Placental pericyte (primary cell): ENCODE measurements at places on chromosomes 4 and X. TPM values are rescaled to one million over a fixed set of nuclear protein-coding genes. Genes with fewer than 3 reads are reported as not detected.

The MAGEA10 gene
- not detected in 2 replicates for total RNA-seq

The GLRB gene
- total RNA-seq, result 5.9 and 8.2 TPM in 2 replicates

The TCP11X2 gene
- not detected in 2 replicates for total RNA-seq

The WDFY3 gene
- 53.6 and 105 TPM in 2 replicates for total RNA-seq

The COL4A6 gene
- 11.9 and 30.0 TPM in 2 replicates for total RNA-seq

The MAGEA9B gene
- total RNA-seq, result not detected in 2 replicates

The SLIT2 gene
- total RNA-seq, result 6.9 and 12.0 TPM in 2 replicates

The NCBP2L gene
- not detected in 2 replicates for total RNA-seq

The NBDY gene
- 4.6 and 10.5 TPM in 2 replicates for total RNA-seq

The GRPEL1 gene
- total RNA-seq, result 25.8 and 29.5 TPM in 2 replicates

The MAGEC1 gene
- total RNA-seq, result not detected in 2 replicates
